ENCODE measurements at places on chromosomes 12 and 14.

DNA sequence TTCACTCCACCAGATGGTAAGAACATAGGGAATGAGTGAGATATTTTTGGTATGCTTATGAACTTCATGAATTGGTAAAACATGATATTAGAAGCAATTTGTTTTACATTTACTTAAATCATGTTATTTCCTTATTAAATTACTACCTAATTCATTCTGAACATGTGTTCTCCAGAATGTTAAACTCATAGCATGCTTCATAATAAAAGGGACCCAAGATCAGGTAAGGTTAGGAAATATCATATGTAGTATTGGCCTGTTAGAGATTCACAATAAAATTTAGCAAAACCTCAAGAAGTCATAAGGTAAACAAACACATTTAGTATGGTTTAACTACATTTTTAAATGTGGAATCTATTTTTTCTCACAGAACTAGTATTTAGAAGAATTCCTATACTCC is 28.2 kb downstream of the PTPRQ start:
- DNase-seq, result no peak

DNA sequence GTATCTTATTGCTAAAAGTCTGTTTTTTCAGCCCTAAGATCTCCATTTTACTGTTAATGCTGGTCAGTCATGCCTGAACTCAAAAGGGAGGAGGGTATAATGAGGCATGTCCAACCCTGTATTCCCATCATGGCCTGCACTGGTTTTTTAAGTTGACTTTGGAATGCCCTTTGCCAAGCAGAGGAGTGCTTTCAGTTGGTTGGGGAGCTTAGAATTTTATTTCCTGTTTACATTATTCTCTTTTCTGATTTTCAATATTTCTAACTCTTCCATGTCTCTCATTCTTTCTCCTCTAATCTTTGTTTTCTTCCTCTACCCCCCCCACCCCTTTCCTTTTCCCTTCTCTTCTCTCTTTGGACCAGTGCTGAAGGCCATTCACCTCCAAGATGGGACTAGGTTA is 4.9 kb upstream of the DHRS2 start:
- DNase-seq, result no peak

DNA sequence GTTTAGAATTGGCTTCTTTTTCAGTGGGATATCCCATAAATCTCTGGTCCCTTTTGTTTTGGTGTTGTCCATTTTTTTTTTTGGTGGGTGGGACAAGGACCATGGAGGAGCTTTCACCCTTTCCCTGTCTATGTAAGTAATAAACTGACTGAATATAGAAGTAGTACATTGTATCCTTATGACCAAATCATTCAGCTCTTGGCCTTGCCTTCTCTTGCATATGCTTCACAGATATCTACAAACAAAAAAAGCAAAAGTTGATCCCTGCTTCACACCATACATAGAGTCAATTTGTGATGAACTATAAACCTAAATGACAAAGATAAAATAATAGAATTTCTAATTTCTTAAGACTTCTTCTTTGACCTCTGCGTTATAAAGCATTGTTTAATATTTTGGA is 59.8 kb downstream of the SIX1 start:
- DNase-seq, result no peak

GRCh38 chr14:61145034-61145902 is 135.9 kb downstream of the TMEM30B start:
- DNase-seq, result no peak
